Stimulated activated CD8-positive, alpha-beta memory T cell treated with anti-CD3 and anti-CD28 coated beads, Interleukin-12 subunit alpha, Interleukin-12 subunit beta, amount 100 ng/mL, for 1 hour (primary cell): ENCODE measurements at places on chromosomes 11 and 22.

- DNase-seq: no peak
These were observed 497.5 kb downstream of the TBC1D22A start for GRCh38 chr22:47259990-47260389.

- no peak for DNase-seq
These were observed 19.6 kb upstream of the MOGAT2 start for GRCh38 chr11:75697906-75698581.

- DNase-seq: no peak
These were observed 36.2 kb downstream of the CNTF start for GRCh38 chr11:58658623-58659022.

DNA sequence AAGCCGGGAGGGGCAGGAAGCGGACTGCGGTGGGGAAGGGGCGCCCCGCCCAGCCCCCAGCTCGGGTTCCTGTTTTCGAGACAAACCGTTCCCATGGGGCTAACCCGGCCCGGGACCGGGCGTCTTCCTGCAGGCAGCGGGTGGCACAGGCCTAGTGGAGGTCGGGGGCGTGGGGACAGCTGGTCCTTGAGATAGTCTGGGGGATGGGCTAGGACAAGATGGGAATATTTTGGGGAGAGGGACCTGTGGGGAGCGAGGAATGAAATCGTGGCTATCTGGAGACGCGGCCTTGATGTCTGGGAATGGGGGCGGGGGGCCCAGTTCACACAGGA lies 1.2 kb upstream of the RASGRP2 start:
- DNase-seq: peak; percentile 67

GRCh38 chr11:68311160-68312116 lies 953 bp upstream of the LRP5 start:
- no peak for DNase-seq

GRCh38 chr11:129965248-129965647 lies 37.4 kb downstream of the PRDM10 start:
- no peak for DNase-seq

DNA sequence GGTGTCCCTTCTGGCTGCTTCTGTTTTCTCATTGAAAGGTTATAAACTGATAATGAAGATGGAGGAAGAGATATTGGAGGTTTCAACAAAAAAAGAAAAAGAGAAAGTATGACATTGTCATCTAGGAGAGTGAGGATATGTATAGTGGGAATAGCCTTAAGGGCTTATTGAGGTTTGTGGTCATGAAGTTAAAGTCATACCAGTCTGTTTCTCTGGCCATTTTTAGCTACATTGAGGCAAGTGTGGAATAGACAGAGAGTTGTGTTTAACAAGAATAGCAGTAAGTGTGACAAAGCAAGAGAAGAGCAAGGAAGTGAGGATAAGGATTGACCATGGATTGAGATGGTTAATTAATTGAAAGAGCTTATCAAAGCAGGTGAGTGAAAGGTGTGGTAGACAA lies 110.4 kb downstream of the ELP4 start:
- no peak for DNase-seq

GRCh38 chr22:46646531-46647215 lies 26.5 kb downstream of the GRAMD4 start:
- no peak for DNase-seq
